Stimulated activated naive CD4-positive, alpha-beta T cell treated with Interleukin-2 at 50 U/mL for 16 hours (primary cell): ENCODE measurements at places on chromosomes 6 and 20.

DNA sequence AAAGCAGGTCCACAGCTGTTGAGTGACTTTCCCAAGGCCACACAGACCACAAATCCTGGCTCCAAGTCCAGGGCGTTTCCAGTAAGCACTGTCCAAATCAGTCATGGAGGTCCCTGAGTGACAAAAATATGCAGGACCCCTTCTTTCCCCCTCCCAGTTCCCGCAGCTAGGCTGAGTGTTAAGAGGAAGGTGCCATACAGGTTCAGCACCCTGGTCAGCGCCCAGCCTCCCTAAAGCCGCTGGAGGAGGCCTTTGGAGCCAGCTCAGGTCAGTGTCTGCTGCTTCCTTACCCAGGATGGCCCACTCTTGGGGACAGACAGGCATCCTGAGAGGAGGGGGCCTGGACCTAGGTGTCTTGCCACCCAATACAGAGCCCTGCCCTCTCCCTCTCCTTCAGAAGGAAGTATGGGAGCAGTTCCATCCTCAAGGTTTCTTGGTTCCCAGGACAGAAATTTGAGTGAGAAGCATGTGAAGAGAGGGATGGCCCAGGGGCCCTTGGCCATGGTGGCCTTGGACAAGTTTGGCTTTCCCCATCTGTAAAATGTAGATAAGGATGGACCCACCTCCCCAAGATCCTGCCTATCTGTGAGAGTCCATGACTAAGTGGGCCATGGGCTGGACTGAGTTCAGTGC, 13.2 kb downstream of the TMEM74B start:
- no peak for DNase-seq

DNA sequence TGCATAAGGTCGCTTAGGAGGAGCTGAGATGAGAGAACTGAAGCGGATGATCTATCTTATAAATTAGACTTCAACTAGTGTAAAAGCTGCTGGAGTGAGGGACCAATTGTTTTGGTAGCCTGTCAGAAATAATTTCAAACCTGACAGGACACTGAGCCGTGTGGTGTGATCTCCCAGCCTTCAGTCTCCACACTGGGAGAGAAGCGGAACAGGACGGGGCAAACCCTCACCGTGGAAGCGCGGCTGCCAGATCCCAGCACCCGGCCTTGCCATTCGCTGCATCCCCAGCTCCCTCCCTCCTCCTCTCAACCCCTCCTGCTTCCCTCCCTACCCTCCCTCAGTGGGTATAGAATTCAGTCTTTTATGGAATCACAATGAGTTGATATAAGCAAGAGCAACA, 900.1 kb upstream of the SLC35B3 start:
- DNase-seq, result no peak

GRCh38 chr6:85354761-85355618, 94.9 kb upstream of the NT5E start:
- peak; percentile 12 for DNase-seq

DNA sequence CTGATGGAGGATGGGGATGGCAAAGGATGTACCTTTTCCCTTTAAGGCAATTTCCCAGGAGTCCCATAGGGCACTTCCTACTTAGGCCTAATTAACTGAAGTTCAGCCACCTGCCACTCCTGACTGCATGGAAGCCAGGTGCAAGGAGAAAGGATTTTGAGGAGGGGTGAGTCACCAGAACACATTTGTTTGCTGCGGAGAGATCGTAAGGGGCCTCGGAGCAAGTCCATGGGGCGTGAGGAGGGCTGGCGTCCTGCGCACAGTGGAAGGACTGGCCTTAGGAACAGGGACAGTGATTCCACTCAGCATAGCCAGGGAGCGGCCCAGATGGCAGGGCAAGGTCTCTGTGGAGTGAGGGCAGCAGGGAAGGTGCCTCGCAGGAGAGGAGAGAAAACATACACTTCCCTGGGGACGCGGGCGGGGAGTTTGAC, 11.8 kb upstream of the MAP1LC3A start:
- DNase-seq, result no peak

GRCh38 chr6:149854532-149854931, 9.6 kb downstream of the LRP11 start:
- no peak for DNase-seq

- DNase-seq, result no peak
Measured at GRCh38 chr20:37243937-37244571, 17.6 kb downstream of the GHRH start.

- DNase-seq, result no peak
Measured at GRCh38 chr6:133764008-133764753, 124.7 kb upstream of the TCF21 start.

DNA sequence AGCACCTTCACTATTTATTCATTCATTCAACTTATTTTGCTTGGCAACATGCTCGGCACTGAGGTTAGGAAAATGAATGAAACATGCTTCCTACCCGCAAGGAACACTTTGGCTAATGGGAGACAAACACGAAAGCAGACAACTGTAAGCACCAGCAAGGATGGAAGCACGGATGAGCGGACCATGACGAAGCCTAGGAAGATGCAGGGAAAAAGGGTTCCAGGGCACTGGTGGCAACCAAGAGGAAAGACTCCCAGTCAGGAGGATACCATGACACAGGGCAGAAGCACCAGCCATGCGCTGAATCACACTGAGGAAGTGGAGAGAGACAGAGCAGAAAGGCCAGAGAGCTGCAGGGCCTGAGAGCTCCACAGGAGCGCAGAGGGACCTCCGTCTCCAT, 9.8 kb downstream of the PDE10A start:
- no peak for DNase-seq

GRCh38 chr6:134621858-134622257, 303.9 kb upstream of the SGK1 start:
- DNase-seq, result no peak

DNA sequence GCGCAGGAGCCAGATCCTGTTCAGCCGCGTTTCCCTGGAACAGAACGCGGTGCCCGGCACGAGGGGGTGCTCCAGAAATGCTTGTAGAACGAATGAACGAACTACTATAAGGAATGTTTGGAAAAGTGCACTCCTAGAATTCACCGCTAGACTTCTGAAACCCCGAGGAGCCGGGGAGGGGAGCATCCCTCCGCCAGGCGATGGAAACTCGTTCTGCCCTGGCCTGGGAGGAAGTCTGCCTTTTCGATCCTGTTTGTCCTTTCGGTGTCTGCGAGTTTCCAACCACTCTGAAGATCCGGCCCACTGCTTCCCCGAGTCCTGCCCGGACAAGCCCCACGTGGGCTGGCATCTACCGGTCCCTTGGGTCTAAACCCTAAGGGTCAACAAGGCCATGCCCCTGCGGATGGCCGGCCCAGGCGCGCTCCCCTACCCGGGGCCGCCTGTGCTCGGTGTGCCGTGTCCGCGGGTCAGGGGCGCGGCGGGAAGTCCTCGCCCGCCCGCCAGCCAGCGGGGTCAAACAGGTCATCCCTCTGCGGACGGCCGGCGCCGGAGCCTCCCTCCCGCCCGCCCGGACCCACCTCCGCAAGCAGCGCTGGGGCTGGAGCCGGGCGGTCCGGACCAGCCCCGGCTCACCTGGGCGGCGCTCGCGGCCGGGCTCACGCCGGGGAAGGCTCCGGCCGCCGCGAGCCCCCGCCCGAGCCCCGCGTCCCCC, 526 bp downstream of the SULF2 start:
- DNase-seq, result no peak
